Upper lobe of left lung (tissue), 6 donors: ENCODE measurements at places on chromosomes 7 and 10. TPM values are rescaled to one million over a fixed set of nuclear protein-coding genes. Genes with fewer than 3 reads are reported as not detected.

The CFAP58 gene
- 1.1 TPM for total RNA-seq

The GNG11 gene
- total RNA-seq: 24.2 TPM

The TMEM168 gene
- total RNA-seq: 20.2 TPM

The NACAD gene
- 2.3 TPM for total RNA-seq

- peaks cover 34% of the 10 kb centered on the region for H3K4me1 ChIP-seq
- no peaks in the 10 kb centered on the region for H3K27me3 ChIP-seq
- no peaks in the 10 kb centered on the region for H3K36me3 ChIP-seq
- H3K4me3 ChIP-seq: no peak overlapping the region
Measured at GRCh38 chr7:151406886-151407583, 2.8 kb downstream of the WDR86 start.

DNA sequence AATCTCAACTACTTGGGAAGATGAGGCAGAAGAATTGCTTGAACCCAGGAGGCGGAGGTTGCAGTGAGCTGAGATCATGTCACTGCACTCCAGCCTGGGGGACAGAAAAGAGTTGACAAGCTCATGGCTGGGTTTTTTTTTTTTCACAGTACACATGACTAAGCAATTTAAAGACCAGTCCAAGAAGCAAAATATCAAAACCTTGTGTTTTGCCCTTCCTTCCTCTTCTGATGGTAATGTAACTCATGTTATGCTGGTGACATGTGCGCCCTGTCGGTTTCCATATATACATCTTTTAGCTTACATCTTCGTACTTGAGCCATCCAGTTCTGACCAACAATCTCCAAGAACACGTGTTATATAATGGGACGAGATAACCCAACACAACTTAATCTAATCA lies 237.7 kb upstream of the PLXDC2 start:
- no peak for DNase-seq
- no peak overlapping the region for H3K27ac ChIP-seq
- no peaks in the 10 kb centered on the region for H3K27me3 ChIP-seq
- H3K4me1 ChIP-seq: no peaks in the 10 kb centered on the region
- H3K36me3 ChIP-seq: no peaks in the 10 kb centered on the region

DNA sequence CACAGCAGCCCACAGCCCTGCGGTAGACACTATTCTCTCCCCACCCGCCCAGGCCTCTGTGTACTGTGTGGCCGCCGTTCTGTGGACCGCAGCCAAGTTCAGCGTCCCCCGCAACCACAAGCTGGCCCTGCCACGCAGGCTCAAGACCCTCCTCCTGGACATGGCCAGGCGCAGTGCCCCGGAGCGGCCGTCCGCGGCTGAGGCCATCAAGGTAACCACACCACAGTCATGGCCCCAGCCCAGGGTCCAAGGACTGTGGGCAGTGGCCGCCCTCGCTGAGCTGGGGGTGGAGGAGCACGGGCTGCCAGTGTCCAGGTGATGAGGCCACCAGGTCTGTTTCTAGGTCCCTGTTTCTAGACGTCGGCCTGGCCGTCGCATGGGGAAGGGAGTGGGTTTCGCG lies 34.4 kb upstream of the UTF1 start:
- no peaks in the 10 kb centered on the region for H3K36me3 ChIP-seq
- DNase-seq: peak; percentile 80
- H3K27ac ChIP-seq: no peak overlapping the region

- no peak overlapping the region for H3K4me3 ChIP-seq
- H3K27ac ChIP-seq: no peak overlapping the region
- no peaks in the 10 kb centered on the region for H3K4me1 ChIP-seq
- H3K36me3 ChIP-seq: no peaks in the 10 kb centered on the region
- DNase-seq: no peak
Measured at GRCh38 chr10:106857213-106857612, 307.3 kb downstream of the SORCS1 start.

GRCh38 chr7:116142374-116142773 lies 68.0 kb upstream of the TES start:
- H3K36me3 ChIP-seq: no peaks in the 10 kb centered on the region
- no peak overlapping the region for H3K4me3 ChIP-seq
- H3K27ac ChIP-seq: no peak overlapping the region
- H3K4me1 ChIP-seq: peaks cover 6% of the 10 kb centered on the region
- H3K27me3 ChIP-seq: no peaks in the 10 kb centered on the region

DNA sequence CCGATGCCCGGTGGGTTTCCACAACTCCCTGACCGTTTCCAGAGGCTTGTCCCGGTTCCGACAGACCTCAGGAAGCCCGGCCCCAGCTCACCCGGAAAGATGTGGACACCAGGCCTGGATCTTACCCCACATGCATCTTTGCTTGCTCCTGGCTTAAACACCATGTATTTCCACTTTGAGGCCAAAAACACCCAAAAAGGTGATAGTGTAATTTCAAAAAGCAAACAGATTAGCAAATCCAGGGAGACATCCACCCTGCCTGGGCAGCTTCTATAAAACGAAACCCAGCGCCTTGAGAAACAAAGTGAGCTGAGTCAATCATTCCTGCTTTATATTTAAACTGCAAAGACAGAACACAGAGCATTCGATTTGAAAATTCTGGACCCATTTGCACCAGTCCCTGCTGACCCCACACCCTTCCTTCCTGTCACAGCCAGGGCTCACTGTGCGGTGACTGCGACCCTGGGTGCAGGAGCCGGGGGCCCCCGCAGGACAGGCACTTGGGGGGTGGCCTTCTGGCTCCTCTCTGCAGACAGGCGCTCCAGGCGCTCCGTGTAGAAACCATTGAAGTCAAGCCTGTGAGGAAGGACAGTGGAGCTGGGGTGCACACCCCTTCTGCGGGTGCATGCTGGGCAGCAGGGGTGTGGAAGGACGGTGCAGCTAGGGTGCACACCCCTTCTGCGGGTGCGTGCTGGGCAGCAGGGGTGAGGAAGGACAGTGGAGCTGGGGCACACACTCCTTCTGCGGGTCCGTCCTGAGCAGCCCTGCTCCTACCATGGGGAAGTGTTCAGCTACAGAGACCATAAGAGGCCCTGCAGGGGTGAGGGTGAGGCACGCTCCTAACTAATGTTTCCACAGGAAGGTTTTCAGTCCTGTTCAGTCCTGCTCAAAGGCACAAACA lies 2.9 kb upstream of the ADAM8 start:
- peak overlapping the region; percentile 89 for H3K27ac ChIP-seq
- no peak for DNase-seq
- H3K4me1 ChIP-seq: peaks cover 39% of the 10 kb centered on the region
- H3K36me3 ChIP-seq: peaks cover 23% of the 10 kb centered on the region
- H3K4me3 ChIP-seq: no peak overlapping the region
- H3K27me3 ChIP-seq: no peaks in the 10 kb centered on the region

DNA sequence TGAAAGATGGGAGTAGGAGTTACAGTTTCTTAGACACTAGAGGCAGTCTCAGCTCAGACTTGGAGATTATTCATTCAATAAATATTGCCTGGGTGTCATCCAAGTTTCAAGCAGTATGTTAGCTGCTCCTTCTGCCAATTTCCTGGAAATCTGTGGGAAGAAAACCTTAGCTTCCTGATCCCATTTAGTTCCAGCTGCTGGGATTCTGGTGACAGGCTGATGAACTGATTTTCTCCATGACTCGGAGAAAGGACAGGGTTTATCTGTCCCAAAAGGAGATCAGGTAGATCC lies 95.8 kb downstream of the CLEC2L start:
- DNase-seq: no peak
- no peak overlapping the region for H3K27ac ChIP-seq
- H3K4me1 ChIP-seq: no peaks in the 10 kb centered on the region
- H3K27me3 ChIP-seq: no peaks in the 10 kb centered on the region
- no peak overlapping the region for H3K4me3 ChIP-seq

DNA sequence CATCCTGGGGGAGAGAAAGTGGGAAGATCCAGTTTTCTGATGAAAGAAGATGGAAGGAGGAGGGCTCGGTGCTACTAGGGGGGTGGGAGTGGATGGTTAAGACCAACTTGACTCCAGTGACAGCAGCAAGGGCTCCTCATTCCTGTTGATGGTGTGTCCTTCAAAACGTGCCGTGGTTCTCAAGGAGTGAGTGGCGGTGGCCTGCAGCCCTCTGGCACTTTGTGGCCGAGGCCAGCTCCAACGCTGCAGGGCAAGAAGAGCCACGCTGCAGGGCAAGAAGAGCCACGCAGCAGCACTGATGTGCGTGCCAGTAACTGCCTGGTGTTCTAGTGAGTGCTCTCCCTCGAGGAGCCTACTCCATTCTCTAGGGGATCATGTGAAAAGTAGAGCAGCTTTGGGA lies 72.1 kb downstream of the GRK5 start:
- no peak overlapping the region for H3K4me3 ChIP-seq
- no peaks in the 10 kb centered on the region for H3K36me3 ChIP-seq
- H3K4me1 ChIP-seq: peaks cover 56% of the 10 kb centered on the region
- no peak for DNase-seq

- H3K4me3 ChIP-seq: no peak overlapping the region
- no peak overlapping the region for H3K27ac ChIP-seq
- H3K36me3 ChIP-seq: no peaks in the 10 kb centered on the region
- H3K4me1 ChIP-seq: peaks cover 12% of the 10 kb centered on the region
- H3K27me3 ChIP-seq: no peaks in the 10 kb centered on the region
Measured at GRCh38 chr10:124222318-124222987, 129.1 kb upstream of the CHST15 start.

- H3K4me1 ChIP-seq: no peaks in the 10 kb centered on the region
- peak overlapping the region; percentile 56 for H3K27ac ChIP-seq
- H3K27me3 ChIP-seq: no peaks in the 10 kb centered on the region
Measured at GRCh38 chr7:41459623-41460261, 243.1 kb downstream of the INHBA start.

- peak within 1 kb of the TSS; percentile 93 for H3K4me3 ChIP-seq
- H3K4me1 ChIP-seq: peaks cover 33% of the 10 kb centered on the region
- H3K27ac ChIP-seq: peak within 1 kb of the TSS; percentile 95
- no peaks in the 10 kb centered on the region for H3K27me3 ChIP-seq
Measured at GRCh38 chr7:139777948-139778841, at the start of gene HIPK2. TSS of gene HIPK2 (minus strand) at chr7:139777998. CDS start at chr7:139777623, 375 bp downstream.

DNA sequence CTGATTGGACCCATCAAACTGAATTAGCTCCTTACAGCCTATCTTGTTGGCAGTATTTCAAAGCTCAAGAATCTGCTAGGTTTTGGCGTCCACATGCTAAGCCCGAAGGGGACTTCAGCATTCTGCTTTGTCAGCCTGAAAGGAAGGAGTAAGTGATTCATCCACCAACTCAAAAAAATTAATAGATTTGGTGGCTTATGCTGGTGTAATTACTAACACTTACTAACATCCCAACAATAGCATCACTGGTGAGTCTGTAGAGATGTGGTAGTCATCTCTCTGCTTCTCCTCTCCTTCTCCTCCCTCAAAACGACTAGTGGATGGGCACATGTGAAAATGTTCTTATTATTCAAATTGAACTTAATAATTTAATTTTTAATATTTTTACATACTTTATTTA lies 53.8 kb upstream of the EGR2 start:
- no peaks in the 10 kb centered on the region for H3K4me1 ChIP-seq
- H3K4me3 ChIP-seq: no peak overlapping the region
- no peak overlapping the region for H3K27ac ChIP-seq
- DNase-seq: no peak
- no peaks in the 10 kb centered on the region for H3K36me3 ChIP-seq
- no peaks in the 10 kb centered on the region for H3K27me3 ChIP-seq

- no peaks in the 10 kb centered on the region for H3K36me3 ChIP-seq
- H3K27me3 ChIP-seq: no peaks in the 10 kb centered on the region
- H3K27ac ChIP-seq: no peak overlapping the region
- no peaks in the 10 kb centered on the region for H3K4me1 ChIP-seq
- H3K4me3 ChIP-seq: no peak overlapping the region
Measured at GRCh38 chr10:5317547-5318107, 47.1 kb upstream of the UCN3 start.

- no peak overlapping the region for H3K27ac ChIP-seq
- DNase-seq: no peak
Measured at GRCh38 chr7:41097501-41097900, 605.4 kb downstream of the INHBA start.

GRCh38 chr7:131950758-131951157 lies 394.3 kb upstream of the PODXL start:
- peaks cover 1% of the 10 kb centered on the region for H3K27me3 ChIP-seq
- H3K4me3 ChIP-seq: no peak overlapping the region
- no peak overlapping the region for H3K27ac ChIP-seq
- DNase-seq: no peak

- no peak for DNase-seq
- H3K4me3 ChIP-seq: no peak overlapping the region
Measured at GRCh38 chr7:142919656-142920055, 13.9 kb downstream of the TRPV5 start.

DNA sequence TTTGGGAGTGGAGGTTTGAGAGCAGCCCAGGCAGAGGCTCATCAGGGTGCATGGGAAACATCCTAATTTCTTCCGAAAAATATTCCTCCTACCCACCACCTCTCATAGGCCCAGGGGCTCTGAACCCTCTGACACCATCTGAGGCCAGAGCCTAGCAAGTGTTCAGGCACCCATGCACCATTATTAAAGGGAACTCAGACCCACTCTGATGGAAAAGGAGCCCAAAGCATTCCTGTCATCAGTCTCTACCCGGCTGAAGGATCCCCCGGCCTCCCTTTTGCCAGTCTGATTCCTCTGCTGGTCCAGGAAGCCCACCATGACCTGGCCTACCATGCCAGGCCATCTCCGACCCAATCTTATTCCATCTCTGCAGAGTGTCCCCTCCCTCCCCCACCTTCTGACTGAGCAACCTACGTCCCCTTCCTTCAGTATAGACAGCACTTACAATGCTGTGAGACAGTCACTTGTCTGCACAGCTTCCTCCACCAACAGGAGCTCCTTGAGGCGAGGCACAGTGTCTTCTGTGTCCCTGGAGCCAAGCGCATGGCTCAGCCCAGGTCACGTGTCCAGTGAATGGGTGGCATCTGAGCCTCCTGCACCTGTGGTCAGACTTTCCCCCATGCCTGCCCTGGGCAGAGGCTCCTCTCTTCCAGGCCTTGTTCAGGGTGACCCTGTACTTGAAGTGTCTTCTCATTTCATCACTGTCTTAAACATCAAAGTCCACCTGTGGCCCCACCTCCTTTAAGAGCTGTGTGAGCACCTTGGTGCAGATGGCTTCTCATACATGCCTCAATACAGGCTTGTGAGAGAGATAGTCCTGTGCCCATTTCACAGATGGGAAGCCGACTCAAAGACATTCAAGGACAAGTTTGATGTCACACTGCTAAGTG lies 889 bp upstream of the GPR15LG start:
- H3K36me3 ChIP-seq: no peaks in the 10 kb centered on the region
- no peaks in the 10 kb centered on the region for H3K27me3 ChIP-seq
- no peaks in the 10 kb centered on the region for H3K4me1 ChIP-seq
- DNase-seq: no peak
- no peak overlapping the region for H3K4me3 ChIP-seq

- no peaks in the 10 kb centered on the region for H3K27me3 ChIP-seq
- no peaks in the 10 kb centered on the region for H3K36me3 ChIP-seq
- no peak overlapping the region for H3K4me3 ChIP-seq
- H3K27ac ChIP-seq: no peak overlapping the region
- DNase-seq: no peak
- peaks cover 14% of the 10 kb centered on the region for H3K4me1 ChIP-seq
Measured at GRCh38 chr7:50960621-50961310, 178.1 kb upstream of the GRB10 start.

DNA sequence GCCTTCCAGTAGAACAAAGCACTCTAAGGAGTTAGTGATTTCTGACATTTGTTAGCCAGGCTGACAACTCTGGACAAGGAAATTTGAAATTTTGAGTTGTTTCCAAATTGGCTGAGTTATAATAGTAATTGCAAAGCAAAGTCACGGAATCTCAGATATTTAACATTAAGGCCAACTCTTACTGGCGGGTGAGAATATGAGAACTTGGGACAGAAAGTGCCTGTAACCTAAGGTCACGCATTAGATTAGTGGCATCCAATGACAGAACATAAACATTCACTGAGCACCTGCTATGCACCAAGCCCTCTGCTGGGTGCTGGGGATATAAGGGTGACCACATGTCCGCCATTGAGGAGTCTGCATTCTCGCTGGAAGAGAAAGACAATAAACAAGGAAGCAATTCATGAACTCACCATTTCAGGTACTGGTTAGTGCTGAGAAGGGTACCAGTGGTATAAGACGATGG lies 45.5 kb upstream of the CHST15 start:
- no peaks in the 10 kb centered on the region for H3K4me1 ChIP-seq
- H3K27ac ChIP-seq: no peak overlapping the region
- H3K4me3 ChIP-seq: no peak overlapping the region
- H3K36me3 ChIP-seq: no peaks in the 10 kb centered on the region
- DNase-seq: no peak
